ENCODE measurements at places on chromosomes 13 and 19. TPM values are rescaled to one million over a fixed set of nuclear protein-coding genes. Genes with fewer than 3 reads are reported as not detected.

DNA sequence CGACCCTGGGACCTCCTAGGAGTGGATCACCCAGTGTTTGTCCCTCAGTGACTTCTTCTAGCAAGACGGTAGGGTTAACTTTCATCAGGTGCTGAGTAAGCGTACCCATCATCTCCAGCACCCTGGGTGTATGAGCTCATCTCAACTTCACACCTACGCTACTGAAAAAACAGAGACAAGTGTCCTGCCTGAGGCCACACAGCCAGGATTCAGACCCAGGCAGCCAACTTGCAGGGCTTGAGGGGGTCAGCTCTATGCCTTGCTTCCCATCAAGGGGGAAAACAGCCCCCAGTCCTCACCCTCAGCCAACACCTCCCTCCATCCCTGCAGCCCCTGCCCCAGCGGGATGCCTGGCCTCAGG is 4.6 kb downstream of the TLE2 start:
- DNase-seq, result no peak

GRCh38 chr13:100528353-100528752 is 60.2 kb downstream of the GGACT start:
- DNase-seq, result no peak

DNA sequence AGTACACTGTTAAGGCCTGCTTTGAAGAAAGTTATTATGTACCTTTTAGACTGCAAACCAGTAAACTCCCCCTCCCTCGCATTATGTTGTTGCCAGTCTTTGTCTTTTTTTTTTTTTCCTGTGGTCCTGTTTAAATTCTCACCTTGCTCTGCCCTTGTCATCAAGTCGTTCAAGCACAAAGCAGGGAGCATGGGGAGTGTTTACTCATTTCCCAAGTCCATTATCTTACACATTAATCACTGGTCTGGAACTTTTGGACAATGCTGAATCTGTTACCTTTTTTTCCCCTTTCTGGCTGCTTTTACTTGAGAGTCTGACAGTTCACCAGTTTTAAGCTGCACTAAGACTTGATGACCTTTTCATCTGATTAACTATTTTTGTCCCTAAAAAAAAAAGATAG is 108.2 kb downstream of the DACH1 start:
- no peak for DNase-seq

Gene LGALS13
- not detected for total RNA-seq

DNA sequence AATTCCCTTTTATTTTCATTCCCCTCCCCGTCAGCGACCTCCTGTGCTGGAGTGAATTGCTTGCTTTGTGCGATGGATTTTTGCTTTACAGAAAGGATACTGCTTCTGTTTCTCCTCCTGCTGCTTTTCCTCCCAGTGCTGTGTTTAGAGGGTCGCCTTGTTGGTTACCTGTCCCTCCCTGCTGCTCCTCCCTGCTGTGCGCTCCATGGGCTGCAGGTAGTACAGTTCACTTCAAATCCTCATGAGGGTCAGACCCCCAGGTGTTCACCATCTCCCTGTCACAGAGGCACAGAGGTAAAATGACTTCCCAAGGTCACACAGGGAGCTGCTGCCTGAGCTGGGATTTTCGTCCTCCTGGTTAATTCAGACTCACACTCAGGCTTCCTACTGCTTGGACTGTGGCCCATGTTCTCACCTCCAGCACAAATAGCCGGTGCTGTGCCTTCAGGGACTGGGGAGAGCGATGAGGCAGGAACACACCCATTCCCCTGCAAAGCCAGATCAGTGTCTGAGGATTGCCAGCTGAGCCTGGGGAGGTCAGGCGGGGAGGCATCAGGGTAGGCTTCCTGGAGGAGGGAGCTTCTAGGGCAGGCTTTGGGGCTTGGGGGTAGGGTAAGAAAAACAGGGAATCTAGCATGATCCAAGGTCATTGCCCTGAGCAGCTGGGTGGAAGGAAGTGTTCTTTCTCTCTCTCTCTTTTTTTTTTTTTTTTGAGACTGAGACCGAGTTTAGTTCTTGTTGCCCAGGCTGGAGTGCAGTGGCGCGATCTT is 14.4 kb downstream of the BICRA start:
- no peak for DNase-seq

Gene S1PR4
- 0.75 TPM for total RNA-seq

GRCh38 chr19:20422216-20423205 is 143.1 kb downstream of the ZNF737 start:
- no peak for DNase-seq

DNA sequence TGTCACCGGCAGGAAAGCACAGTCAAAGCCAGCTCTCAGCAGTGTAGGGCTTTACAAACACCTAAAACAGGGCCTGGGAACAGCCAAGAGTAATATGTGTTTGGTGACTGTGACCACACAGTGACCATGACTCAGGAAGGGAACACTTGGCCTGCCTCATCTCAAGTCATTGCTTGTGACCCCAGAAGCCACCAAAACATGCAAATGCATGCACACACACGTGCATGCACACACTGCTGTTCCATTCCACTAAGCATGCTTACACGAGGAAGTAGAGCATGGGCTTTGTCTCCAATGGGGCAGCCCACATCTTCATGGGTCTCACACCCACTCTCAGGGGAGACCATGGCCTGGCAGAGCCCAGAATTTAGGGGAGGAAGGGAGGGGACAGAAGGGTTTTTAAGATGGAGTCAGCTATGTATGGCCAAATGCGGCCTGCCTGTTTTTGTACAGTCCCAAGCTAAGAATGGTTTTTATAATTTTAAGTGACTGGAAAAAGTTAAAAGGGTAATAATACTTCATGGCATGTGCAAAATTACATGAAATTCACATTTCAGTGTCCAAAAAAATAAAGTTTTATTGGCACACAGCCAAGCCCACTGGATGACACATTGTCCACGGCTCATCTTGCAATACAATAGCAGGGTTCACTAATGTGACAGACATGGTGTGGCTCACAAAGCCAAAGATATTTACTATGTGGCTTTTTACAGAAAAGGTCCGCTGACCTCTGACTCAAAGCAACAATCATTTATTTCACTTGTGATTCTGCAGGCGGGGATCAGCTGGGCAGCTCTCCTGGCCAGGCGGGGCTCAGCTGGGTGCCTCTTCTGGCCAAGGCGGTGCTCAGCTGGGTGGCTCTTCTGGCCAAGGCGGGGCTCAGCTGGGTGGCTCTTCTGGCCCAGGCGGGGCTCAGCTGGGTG is 17.3 kb downstream of the ZFR2 start:
- no peak for DNase-seq

All from NCI-H460 (cell line).